NCI-H1048 (cell line): ENCODE measurements at places on chromosomes 11 and 22.

DNA sequence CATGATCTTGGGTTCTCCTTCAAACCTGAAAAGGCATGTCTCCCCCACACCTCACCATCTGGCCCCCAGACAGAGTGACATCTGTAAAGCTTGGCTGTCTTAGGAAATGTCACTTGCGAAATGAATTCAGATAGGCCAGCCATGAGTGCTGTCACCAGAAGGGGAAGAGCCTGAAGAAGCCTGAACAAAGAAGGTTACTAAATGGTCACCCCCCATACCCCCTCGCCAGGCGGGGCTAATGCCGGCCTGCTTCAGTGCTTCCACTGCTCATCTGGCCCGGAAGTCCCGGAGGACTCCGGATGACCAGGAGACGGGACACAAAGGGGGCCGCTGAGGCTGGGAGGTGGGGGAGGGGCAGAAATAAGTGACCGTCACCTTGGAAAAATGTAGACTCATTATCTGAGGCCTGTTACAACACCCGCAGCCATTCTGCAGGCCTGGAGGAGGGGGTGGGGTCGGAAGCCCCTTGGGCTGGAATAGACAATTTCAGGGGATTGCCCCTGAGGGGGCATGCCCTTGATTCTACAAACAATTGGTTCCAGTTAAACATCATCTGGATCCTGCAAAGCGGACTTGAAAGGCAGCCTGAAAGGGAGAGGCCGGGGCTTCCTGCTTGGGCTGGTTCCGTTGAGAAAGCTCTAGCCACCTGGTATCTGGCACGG is 43.2 kb downstream of the NAT10 start:
- no peak for DNase-seq

- no peak for DNase-seq
Measured at GRCh38 chr22:30372915-30373314, 14.3 kb downstream of the RNF215 start.

DNA sequence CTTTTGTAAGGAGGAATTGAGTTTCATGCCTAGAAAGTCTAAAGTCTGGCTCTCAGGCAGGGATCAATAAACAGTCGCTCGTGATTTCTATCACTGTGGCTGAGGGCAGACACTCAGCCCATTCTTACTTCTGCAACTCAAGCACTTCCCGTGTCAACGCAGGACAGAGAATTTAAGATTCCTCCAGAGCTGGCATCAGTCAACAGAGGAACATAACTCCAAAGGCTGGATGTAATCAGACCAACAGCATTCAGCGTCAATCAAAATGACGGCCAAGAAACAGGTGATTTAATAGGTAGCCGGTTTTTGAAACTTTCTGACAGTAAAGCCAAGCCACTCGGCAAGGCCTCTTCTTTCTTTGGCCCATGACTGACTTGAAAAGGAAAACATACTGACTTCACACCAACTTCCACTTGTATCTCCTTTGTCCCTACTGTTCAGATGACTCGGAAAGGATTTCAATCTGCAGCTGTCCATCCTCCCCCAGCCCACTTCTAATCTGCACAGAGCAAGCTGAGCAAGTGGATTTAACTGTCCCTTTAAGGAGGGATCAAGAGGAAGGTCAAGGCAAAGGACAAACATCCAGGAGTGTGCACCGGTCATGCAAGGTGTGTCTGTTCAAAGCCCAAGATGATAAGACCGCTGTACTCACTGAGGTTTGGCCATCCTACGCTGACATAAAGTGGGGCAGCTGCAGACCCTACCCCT is 9.5 kb downstream of the VPS37C start:
- no peak for DNase-seq

GRCh38 chr22:41021061-41021612 is 70.0 kb downstream of the RBX1 start:
- DNase-seq = no peak

- no peak for DNase-seq
Measured at GRCh38 chr11:96332126-96332771, 10.7 kb downstream of the MAML2 start.

DNA sequence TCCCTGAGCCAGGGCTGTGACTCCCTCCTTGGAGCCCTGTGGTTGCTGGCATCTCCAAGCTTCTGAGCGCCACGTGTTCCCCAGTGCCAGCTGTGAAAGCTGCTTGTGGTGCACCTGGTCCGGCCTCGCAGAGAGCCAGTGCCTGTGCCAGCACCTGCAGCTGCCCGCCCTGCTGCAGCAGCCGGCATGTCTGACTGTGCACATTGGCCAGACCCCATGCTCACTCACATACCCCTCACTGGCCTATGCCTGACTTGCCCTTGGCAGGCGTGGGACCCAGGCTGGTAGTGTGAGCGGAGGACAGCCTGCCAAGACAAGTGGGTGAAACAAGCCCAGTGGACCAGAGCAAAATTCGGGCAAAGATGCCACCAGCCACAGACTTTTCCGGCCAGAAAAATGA is 9.8 kb downstream of the MRPL48 start:
- no peak for DNase-seq

- DNase-seq = no peak
Measured at GRCh38 chr11:92399705-92400104, 175.1 kb downstream of the FAT3 start.

DNA sequence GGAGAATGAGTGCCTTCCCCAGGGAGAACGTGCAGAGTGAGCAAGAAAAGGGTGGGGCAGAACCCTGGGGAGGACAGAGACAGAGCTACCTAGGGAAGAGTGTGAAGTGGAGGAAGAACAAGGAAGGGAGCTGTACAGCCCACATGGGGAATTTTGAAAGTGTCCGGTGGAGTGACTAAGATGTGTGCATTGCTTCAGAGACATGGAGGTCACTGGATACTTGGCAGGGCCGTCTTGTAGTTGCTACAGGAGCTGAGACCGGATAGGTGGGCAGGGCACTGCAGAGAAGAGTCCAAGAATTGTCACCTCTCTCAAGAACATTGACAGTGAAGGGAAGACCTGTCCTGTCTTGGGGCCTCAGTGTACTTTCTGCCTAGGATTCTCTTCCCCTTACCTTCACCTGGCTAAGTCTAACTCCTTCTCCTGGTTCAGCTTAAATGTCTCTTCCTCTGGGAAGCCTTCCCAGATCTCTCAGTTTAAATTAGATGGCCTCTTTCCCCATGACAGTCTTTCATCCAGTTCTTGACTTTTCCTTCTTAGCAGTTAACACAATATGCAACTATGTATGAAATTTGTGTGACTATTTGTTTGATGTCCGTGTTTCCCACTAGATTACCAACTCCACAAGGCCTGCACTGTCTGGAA is 9.2 kb upstream of the P2RY6 start:
- DNase-seq = no peak

GRCh38 chr11:134677397-134677822 is 265.4 kb upstream of the B3GAT1 start:
- no peak for DNase-seq

GRCh38 chr22:29208879-29209623 is 3.4 kb downstream of the EMID1 start:
- DNase-seq = no peak

GRCh38 chr11:31655483-31655882 is 145.9 kb downstream of the ELP4 start:
- no peak for DNase-seq

DNA sequence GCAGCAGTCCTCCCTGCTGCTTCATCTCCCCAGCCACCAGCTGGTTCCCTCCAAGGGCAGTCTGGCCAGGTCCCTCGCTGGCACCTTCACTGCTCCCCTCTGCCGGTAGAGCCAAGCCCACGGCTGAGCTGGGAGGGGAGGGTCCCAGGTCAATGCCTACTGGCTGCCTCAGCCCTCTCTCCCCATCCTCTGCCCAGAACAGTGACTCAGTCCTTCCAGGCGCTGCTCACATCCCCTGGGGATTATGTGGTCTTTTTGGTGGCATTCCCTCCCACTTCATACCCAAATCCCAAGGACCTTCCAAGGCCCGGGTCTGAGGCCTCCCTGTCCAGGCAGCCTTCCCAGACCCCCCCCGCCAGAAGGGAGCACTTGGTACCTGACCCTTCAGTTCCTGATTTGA is 44.9 kb downstream of the WNT7B start:
- DNase-seq = no peak

DNA sequence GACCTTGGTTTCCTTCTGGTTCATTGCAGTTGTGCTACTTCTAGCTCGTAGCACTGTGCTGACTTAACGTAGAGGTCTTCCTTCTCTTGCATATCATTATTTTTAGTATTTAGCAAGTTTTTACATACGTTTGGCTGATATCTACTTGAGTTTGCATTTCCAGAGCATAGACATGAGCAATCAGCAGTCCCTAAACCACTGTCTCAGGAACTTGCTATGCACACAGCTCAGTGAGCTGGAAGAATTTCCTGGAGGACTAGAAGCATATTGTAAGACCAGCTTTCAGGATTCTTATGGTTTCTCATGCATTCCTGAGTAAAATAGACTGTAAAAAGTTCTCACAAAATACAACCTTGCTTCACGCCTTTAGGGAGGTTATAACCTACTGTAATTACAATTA is 226.7 kb upstream of the PDGFD start:
- DNase-seq = no peak

DNA sequence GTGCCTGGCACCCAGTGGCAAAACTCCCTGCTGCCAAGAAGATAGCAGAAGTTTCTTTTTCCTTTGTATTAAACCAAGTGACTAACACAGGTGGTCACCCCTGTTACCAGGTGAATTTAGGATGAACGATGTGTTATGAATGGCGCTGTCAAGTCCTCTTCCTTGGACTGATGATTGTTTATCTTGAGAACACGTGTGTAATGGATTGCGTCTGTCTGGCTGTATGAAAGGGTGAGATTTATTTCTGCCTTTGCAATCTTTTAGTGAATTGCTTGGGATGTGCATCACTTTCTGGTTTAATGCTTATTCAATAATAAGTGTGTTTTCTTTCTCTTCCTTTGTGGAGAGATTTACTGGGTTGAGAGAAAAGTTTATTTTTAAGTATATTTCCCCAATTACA is 36.5 kb downstream of the SDHD start:
- DNase-seq = no peak

DNA sequence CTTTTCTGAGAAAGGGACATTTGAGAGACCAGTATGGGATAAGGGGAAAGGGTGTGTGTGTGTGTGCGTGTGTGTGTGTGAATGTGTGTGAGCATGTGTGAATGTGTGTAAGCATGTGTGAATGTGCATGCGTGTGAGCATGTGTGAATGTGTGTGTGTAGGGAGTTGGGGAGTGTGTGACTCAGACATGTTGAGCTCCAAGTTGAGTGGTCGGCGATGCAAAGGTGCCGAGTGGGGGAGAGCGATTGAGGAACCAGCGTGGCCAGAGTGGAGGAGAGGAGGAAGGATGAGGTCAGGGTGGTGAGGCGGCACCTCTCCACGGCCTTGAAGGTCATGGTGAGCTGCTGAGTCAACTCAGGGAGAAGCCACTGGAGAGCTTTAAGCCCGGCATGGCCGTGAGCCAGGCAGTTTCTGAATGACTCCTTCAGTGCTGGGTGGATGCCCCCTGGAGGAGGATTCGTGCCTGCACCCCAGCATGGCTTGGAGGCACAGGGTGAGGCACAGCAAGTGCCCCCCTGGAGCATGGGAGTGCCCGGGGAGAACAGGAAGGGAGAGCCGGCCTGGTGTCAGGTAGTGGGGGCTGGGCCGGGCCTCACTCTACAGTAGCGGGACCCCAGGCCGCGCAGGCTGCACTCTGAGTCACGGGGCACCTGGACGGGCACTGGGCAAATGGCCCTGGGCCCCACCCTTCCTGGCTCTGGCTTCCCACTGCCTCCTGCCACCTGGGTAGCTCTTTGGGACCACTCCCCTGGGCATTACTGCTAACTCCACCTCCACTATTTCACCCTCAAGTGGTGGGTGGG is 8.2 kb upstream of the CCDC88B start:
- DNase-seq = no peak

GRCh38 chr22:26489447-26490036 is 5.9 kb downstream of the SRRD start:
- no peak for DNase-seq

GRCh38 chr11:78929207-78929905 is 354.7 kb upstream of the NARS2 start:
- no peak for DNase-seq

DNA sequence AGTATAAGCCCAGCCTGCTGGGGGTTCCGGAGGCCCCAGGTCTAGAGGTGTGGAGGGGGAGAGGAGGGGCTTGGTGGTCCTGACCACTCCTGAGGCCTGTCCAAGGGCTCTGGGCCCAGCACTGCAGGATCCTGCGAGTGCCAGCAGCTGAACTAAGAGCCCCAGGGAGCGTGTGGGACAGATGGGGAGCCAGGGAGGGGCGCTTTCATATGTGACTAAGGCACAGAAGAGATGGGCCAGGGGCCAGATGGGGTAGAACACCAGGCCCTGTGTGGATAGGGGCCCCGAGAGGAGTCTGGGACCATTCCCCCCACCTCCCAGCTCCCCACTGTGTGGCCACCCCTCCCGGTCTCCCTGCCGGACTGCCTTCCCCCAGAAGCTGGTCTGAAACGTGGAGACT is 18.4 kb downstream of the MAFF start:
- DNase-seq = no peak

DNA sequence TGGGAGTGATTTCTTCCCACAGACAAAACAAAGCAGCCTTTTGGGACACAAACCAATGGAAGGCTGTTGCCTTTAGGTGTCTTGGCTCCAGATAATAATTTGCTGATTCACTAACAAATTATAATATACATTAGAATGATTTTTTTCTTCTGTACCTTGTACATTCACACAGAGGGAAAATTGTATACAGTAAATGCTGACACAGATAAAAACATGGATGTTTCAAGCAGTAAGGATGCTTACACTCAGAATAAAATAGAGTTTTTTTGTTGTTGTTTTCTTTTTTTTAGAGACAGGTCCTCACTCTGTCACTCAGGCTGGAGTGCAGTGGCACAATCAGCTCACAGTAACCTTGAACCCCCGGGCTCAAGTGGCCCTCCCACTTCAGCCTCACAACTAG is 109.2 kb upstream of the TRPC6 start:
- no peak for DNase-seq

- no peak for DNase-seq
Measured at GRCh38 chr11:115078461-115079438, 400.4 kb downstream of the NXPE2 start.

DNA sequence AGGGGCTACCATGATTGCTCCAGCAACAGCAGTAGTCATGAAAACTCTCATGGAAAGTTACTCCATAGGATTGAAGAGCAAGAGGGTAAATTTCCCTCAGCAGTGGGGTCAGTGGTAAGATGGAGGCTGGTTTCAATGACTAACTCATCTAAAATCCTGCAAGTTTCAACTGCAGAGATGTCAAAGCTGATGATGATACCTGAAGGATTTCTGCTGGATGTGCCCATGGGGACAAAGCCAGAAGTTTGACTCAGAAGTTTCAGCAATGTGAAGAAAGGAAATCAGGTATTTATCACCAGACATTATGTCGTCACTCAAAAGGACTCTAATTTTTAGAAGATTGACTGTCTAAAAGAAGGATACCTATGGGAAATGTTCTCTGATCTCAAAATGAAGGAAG is 29.1 kb downstream of the RAB38 start:
- DNase-seq = no peak

DNA sequence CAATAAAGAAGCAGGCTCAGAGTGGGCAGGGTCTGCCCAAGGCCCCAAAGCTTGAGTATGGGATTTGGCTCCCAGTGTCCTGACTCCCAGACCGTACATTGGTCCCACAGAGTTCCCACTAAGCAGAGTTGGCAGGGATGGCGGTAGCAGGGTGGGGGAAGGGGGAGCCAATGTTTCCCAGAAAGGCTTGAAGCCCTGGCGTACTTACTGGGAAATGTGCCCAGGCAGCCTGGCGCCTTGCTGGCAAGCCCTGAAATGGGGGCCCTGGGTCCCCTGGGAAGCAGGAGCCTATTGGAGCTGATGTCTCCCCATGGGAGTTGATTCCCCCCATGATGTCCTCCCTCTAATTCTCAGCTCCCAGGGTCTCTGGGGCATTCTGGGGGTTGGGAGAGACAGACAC is 9.3 kb downstream of the ARHGEF17 start:
- no peak for DNase-seq

- no peak for DNase-seq
Measured at GRCh38 chr11:115425250-115425649, 79.0 kb downstream of the CADM1 start.
